CD4-positive, alpha-beta T cell (primary cell): ENCODE measurements at places on chromosomes 1 and 21. TPM values are rescaled to one million over a fixed set of nuclear protein-coding genes. Genes with fewer than 3 reads are reported as not detected.

DNA sequence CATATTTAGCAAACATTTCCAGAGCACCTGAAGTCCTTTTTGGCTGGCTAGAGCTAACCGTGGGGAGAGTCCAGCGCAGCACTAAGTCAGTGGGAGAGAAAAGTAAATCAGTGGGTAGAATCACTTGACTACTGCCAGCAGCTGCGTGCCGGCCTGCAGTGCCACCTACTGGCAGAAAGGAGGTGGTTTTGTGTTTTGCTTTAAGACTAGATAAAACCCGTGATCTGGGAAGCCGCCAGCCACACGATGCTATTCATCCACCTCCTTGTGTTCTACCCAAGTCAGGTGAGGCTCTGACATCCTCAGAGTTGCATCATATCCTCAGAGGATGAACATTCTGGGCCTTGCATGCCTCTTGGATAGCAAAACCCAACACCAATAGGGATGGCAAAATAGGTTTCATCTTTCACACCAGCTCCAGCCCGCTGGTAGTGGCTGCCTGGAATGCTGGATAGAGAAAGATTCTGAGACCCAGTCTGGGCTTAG, 14.1 kb upstream of the HEYL start:
- DNase-seq: peak; percentile 85

GRCh38 chr21:31397939-31398338, 53.9 kb upstream of the TIAM1 start:
- DNase-seq: peak; percentile 57

GRCh38 chr1:234148816-234149215, 224.4 kb upstream of the COA6 start:
- no peak for DNase-seq

DNA sequence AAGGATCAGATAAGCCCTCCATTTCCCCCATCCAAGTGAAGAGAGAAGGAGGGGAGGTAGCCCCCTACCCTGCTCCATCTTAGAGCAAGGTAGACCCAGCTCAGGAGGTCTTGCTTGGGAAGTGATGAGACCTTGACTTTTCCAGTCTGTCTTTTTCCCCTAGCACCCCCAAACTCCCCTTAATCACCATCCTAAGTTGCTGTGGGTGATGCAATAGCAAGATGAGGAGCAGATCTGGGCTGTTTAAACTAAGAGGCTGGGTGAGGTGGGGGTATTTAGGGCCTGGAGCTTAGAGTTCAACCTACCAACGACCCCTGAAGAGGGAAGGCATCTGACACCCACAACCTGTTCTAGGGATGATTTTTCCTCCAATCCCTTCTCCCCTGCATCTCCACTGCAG, 1.7 kb downstream of the ATP1A2 start:
- DNase-seq: no peak

- no peak for DNase-seq
Observed at GRCh38 chr1:177246710-177247580, 76.2 kb downstream of the BRINP2 start.

DNA sequence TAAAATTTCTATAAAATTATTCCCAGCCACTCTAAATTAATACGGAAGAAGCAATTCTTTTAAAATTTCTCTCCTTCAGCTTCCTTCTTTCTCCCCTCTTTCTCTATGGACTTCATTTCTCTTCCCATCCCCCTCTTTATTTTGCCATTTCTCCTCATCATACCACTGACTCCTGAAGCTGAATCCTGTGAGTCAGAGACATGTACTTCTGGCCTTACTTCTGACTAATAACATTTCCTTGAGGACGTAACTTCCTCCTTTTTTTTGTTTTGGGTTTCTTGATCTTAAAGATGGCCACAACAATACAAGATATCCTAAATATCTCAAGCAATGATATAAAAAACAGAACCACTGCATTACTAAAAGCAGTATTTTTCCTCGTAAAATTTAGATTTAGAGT, 63.6 kb upstream of the DENND1B start:
- DNase-seq: no peak

GRCh38 chr21:37153935-37154350, 80.9 kb downstream of the TTC3 start:
- DNase-seq: no peak

GRCh38 chr1:109636201-109636952, 16.7 kb downstream of the AMPD2 start:
- DNase-seq: no peak

- DNase-seq: no peak
Observed at GRCh38 chr21:31644643-31645042, 14.8 kb upstream of the SOD1 start.

DNA sequence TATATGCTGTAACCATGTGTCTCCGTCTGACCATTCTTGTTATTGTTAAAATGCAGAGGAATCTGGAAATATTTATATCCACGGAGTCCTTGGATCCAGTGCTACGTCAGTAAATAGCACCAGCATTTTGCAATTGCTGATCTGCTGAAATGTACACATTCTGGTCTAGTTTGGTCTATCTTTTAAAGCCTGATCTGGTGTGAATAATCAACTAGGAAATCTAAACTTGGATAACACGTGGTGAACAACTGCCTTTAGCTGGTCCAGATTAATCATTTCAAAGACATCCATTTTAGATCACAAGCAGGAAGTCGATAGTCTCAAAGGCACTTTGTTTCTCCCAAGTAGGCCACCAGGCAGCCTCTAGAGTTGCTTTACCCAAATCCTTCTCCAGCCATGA, 32.6 kb downstream of the PDPN start:
- no peak for DNase-seq

DNA sequence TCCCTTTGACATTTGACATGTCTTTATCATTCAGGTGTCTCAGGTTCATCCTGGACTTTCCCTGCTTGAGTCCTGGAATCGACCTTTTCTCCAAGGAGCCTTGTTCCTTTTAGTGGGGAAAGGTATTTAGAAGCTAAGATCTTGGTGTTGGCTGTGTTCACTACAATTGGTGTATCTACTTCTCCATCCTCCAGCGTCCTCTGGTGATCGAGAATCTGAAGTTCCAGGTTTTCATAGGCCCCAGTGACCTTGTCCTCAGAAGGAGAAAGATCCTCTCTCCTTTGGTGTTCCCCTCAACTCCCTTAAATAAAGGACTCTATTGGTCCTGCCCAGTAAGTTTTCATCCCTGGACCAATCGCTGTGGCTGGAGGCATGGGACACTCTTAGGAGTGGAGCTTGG, 22.1 kb downstream of the MROH7 start:
- DNase-seq: no peak

- DNase-seq: peak; percentile 65
Observed at GRCh38 chr21:36330904-36331303, 10.9 kb downstream of the MORC3 start.

GRCh38 chr1:9758559-9759121, 65.1 kb downstream of the CLSTN1 start:
- no peak for DNase-seq

GRCh38 chr1:14928412-14928811, 225.1 kb upstream of the TMEM51 start:
- no peak for DNase-seq

DNA sequence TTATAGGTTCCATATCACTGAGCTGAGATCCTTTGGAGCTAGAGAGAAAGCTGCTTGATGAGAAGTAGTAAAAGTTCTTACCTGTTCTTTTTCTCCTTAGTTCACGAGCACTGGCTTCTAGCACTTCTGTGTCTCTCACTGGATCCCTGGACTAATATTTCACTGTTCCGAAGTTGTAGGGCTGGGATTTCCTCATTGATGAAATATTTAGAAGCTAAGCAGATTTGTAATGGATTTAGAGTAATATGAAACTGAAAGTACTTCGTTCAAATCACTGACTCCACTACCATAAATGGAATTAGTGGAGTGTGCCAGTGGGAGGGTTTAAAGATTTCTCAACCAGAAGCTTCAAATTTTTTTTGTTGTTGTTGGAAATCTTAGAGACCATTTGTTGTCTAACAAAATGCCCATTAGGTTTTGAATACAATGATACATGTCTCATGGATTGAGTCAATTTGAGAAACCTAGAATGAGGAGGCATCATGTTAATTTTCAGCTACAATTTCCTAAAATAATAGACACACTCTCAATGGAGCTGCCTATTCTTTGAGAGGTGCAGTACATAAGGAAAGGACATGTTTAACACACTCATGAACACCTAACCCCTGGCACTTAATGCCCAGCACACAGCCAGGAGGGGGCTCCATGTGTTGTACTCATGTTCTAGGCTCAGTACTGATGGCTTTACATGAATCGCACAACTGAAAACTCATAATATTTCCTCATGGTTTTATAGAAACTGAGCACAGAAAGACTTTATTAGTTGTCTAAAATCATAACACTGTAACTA, at the start of gene GBP1:
GBP1 (minus strand) TSS at position 130 of the 790 bp plus-strand sequence. CDS start 1,974 bp downstream, outside the sequence.
- no peak for DNase-seq

- DNase-seq: no peak
Observed at GRCh38 chr1:117712621-117713020, 106.8 kb downstream of the TENT5C start.

DNA sequence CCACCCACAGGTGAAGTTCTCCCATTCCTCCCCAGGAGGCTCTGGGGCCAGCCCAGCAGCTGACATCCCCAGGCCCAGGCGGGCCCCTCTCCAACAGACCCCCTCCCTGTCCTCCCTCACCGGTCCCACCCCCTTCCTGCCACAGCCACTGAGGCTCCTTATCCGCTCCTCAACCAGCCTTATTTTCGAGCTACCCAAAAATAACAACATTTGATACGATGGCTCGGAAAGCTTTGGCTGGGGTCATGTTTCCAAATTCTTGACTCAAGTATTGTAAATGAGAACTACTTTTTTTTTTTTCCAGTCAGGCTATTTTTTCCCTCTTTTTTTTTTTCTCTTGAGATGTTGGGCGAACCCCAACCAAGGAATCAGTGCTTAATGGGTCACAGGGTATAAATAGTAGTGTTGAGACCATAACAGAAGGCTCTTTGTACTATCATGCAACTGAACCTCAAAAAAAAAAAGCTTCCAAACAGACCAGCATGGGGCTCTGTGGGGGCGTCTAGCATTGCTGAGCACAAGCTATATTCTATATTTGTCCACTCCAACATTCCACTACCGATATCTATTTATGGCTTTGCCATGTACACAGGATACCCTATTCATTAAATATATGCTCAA, 27.2 kb downstream of the IRF2BP2 start:
- no peak for DNase-seq

GRCh38 chr1:43885279-43885801, 48.3 kb upstream of the ARTN start:
- no peak for DNase-seq

The UBIAD1 gene
- 19.3 TPM for total RNA-seq

The ARMH1 gene
- total RNA-seq: 84.0 TPM

The KAZN gene
- 0.55 TPM for total RNA-seq

The AMPD1 gene
- not detected for total RNA-seq
